Astrocyte (in vitro differentiated cells and primary cell): ENCODE measurements at places on chromosomes 5 and 9. TPM values are rescaled to one million over a fixed set of nuclear protein-coding genes. Genes with fewer than 3 reads are reported as not detected.

The IFNA21 gene
- total RNA-seq, result not detected in 2 replicates

The OR1Q1 gene
- not detected in 2 replicates for total RNA-seq

The DAB2IP gene
- total RNA-seq, result 41.4 and 41.7 TPM in 2 replicates

The ZNF608 gene
- total RNA-seq, result 57.3 and 61.5 TPM in 2 replicates

The RETREG1 gene
- total RNA-seq, result 0.98 and 1.5 TPM in 2 replicates

The DBN1 gene
- 350 and 371 TPM in 2 replicates for total RNA-seq

The SLC45A2 gene
- 0.82 and 0.98 TPM in 2 replicates for total RNA-seq

The PCDHB8 gene
- 4.9 and 5.3 TPM in 2 replicates for total RNA-seq

The LCN15 gene
- not detected in 2 replicates for total RNA-seq

The ERCC8 gene
- 11.8 and 13.1 TPM in 2 replicates for total RNA-seq

DNA sequence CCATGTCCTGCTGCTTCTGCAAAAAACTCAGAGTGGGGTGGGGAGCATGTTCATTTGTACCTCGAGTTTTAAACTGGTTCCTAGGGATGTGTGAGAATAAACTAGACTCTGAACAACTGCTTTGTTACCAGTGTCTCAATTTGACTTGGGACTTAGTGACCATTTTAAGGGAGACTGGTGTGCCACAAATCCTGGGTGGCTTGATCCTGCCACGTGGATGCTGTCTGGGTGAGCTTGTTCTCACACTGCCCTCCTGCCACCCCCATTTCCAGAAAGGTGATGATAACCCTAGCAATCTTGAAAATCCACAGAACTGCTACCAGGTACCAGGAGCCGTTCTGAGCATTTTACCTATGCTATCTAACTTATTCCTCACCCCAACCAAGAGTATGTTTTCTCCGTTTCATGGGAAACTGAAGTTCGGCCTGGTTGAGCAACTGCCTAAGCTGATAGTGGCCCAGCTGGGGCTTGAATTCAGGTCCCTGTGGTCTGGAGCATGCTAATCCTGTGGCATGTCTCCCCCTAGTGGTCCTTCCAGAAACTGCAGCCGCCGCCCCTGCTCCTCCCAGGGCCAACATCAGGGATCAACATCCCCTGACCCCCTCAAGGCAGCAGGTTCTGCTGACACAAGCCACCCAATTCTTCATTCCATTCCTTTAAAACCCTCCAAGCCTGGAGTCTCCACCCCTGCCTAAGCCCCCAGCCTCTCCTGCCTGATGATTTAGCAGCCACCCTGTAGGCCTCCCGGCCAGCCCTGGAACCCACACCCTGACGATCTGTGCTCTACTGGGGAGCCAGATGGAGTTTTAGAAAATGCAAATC, 2.8 kb downstream of the IL3 start:
- peak; percentile 18 for DNase-seq

GRCh38 chr9:109118808-109119438, 824 bp downstream of the TMEM245 start:
- DNase-seq, result peak; percentile 8

- DNase-seq, result peak; percentile 8
These were observed 171.6 kb downstream of the PAX5 start for GRCh38 chr9:36862206-36863145.

- no peak for DNase-seq
These were observed 41.7 kb downstream of the KLF4 start for GRCh38 chr9:107447834-107448233.

DNA sequence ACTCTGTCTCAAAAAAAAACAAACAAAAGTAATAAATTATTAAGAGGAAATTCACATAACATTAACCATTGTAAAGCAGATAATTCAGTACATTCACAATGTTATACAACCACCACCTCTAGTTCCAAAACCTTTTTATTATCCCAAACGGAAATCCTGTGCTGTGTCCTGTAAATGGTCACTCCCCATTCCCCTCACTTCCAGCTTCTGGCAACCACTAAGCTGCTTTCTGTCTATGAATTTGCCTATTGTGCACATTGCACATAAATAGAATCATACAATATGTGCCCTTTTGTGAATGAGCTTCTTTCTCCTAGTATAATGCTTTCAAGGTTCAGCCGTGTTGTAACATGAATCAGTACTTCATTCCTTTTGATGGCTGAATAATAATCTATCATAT, 20.8 kb downstream of the C9orf152 start:
- DNase-seq, result no peak

DNA sequence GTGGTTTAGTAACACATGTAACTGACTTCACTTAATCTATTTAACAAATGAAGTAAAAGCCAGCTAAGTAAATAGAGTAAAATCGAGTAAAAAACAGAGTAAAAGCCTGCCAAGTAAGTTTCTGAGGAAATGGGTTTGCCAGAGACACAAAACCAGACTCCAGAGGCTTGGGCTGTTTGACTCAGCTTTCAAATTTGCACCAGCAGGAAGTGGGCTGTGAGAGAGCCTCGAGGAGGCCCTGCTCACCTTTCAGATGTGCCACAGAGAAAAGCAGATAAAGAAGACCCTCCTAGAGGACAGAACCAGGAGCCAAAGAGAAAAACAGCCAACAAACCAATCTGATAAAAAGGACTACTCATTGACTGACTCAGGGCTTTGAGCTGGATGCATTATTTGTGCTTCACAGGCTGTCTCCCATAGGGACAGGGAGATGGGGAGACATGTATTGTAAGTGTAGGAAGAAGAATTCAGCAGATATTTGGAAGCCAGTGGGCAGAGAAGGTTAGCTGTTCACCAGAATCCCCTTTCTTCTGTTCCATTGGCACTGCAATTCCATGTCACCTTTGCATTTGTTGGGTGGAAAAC, 14.4 kb upstream of the AMACR start:
- peak; percentile 85 for DNase-seq

- DNase-seq, result peak; percentile 92
These were observed at the start of gene AGGF1 for GRCh38 chr5:77030097-77031071. Gene AGGF1, plus strand, starts transcription at chr5:77030404. Its CDS starts 363 bp downstream, at chr5:77030767.

GRCh38 chr9:123312306-123312877, 43.6 kb upstream of the CRB2 start:
- DNase-seq, result no peak

- DNase-seq, result no peak
These were observed 51.1 kb downstream of the STARD4 start for GRCh38 chr5:111461255-111461671.

DNA sequence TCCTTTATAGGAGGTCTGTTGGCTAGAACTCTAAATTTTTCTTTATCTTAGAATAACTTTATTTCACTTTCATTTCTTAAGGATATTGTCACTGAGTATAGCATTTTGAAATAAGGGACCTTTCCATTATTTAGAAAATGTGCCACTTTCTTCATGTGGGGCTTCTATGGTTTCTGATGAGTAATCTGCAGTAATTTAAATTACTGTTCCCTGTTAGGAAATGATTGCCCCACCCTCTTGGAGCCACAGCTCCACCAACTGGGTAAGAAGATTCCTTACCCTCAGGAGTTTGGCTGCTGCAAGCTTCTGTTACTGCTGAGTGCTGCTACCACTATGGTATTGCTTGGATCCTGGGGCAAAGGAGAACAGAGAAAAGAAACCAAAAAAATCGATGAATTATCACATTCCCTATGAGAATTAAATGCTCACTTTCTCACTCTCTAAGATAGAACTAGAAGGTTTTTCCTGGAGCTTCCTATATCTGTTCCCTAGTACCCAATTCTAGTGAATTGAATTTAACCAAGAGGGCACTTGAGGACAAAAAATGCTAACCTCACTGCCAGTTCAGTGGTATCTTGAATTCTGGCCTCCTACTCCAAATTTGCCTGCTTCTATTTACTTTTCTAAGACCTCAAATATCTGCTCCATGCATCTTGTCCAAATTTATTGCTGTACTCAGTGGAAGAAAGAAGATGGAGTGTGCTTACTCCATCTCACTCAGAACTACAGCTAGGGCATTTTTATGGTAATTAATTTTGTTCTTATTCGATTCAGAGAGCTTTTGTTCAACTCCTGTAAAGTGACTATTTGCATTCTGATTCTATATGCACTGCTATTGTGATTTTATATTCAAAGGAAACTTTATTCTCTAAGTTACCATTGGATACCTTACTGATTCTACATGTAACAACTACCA, 2111.3 kb downstream of the MAT2B start:
- DNase-seq, result peak; percentile 40

DNA sequence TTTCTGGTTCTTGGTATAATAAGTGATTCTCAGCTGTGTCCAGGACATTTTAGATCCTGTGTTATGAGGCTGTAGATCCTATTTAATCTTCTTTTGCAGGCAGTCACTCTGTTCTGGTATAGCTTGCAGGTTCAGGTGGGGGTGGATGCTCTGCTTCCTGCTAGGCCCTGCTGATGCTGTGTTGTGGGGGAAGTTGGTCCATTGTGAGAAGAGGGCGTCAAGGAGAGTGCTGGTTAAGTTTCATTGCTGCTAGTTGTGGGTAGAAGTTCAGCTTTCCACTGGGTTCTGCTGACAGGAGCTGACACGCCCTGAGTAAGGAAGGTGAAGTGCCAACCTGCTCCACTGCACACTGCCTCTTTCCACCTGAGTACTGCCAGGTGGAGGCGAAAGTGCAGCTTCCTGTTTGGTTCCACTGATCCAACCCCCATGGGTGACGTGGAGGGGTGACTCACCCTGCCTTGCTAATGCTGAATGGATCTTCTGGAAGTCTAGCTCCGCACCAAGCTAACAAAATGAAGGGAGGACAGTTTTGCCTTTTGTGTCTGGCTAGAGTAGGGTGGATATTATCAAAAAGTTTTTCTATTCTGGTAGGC, 16.3 kb downstream of the NMRK1 start:
- DNase-seq, result no peak

- DNase-seq, result no peak
These were observed 33.7 kb downstream of the PAM start for GRCh38 chr5:102788788-102789187.

DNA sequence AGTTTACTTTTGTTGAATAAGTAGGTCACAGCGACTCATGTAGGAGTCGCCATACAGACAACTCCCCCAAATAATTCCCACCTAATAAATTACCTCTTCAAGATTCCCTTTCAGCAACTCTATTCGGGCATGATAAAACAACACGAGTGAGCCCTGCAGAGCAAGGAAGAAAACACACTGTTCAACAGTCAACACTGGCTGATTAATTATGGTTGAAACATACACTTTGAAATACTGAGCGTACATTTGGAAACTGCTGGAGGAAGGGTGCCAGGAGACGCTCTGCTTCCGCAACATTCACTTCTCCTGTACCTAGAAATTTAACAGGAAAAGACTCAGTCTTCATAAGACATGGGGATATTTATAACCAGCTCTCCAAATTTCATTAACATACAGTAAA, 117.5 kb downstream of the TTC39B start:
- no peak for DNase-seq

DNA sequence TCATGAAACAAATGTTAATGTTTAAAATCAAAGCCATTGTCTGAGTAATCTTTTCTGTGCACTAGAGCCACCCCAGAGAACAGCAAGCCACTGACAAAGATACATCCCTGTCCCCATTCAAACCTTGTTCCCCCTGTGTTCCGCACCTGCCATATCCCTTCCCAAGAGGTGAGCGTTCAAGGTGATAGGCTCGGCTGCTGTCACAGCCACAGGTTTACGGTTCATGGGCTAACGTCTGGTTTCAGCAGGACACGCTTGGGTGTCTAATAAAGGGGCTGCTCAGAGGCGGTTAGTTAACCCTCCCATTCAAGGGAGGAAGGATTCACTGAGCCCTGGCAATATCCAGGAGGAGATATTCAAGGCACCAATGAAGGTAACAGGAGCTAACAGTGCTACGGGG, 24.5 kb upstream of the LAMC3 start:
- no peak for DNase-seq

- peak; percentile 46 for DNase-seq
These were observed 86.7 kb upstream of the ALDH1A1 start for GRCh38 chr9:73039271-73040263.

GRCh38 chr9:137150617-137151457, 11.9 kb downstream of the GRIN1 start:
- no peak for DNase-seq

- DNase-seq, result no peak
These were observed 47.7 kb downstream of the AMBP start for GRCh38 chr9:114030364-114030763.

DNA sequence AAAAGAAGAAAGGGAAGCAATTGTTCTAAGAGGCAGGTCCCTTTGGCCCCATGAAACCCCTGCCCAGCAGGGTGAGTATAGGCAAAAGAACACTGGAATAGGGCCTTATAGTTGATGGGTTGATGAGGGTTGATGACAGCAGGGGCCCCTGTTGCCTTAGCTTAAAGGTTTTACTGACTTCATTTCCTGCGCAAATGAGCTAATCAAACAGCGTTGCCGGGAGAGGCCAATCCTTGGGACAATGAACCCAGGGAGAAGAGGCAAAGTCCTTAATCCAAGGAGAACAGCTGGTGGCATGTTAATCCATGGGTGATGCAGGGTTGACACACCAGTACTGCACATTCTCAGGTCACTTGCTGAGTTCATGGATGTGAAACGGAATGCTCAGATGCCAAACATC, 22.0 kb upstream of the EPB41L4B start:
- no peak for DNase-seq
